Stimulated activated CD8-positive, alpha-beta memory T cell treated with anti-CD3 and anti-CD28 coated beads, Interleukin-4, amount 100 ng/mL, for 1 hour (primary cell): ENCODE measurements at places on chromosomes 2 and 18.

DNA sequence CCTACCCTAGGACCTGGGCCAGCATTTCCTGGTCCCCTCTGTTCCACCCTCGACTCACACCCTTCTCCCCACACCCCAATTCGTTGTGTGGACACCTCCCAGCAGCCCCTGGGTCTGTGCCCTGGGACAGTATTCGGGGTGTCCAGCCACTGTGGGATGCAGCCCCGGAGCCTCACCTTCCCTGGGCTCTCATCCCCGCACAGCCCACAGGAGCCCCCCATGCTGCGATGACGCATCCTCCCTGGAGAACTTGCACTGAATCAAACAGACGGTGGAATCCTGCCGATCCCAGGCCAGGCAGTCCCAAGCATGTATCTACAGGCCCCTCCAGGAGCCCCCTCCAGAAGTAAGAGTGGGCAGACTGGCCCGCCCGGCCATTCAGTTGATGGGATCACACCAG is 9.7 kb downstream of the ITM2C start:
- DNase-seq, result no peak

- DNase-seq, result no peak
Observed at GRCh38 chr2:177471990-177472389, 79.4 kb downstream of the AGPS start.

GRCh38 chr18:34795070-34795732 is 85.1 kb downstream of the DTNA start:
- DNase-seq, result no peak

- no peak for DNase-seq
Observed at GRCh38 chr18:58605027-58606020, 23.6 kb downstream of the ALPK2 start.

DNA sequence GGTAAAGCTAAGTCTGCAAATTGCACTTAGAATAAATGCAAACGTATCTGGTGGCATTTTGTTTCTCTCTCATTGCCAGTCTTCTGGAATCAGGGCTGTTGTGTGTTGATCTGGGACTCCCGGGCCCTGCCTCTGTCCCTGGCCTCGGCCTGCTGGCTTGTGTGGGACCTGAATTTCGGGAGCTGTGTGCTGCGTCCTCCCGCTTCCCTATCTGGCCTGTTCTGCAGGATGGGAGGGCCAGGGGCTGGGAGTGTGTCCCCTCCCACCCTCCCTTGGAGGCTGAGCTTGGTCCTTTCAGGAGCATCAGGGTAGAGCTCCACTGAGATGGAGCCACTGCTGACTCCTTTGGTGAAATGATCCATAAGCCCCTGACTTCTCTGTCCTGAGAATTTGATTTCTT is 118.5 kb downstream of the ACKR3 start:
- no peak for DNase-seq

GRCh38 chr18:12361770-12362378 is 15.2 kb downstream of the AFG3L2 start:
- no peak for DNase-seq

- DNase-seq, result no peak
Observed at GRCh38 chr2:159225025-159226016, 61.2 kb downstream of the WDSUB1 start.

DNA sequence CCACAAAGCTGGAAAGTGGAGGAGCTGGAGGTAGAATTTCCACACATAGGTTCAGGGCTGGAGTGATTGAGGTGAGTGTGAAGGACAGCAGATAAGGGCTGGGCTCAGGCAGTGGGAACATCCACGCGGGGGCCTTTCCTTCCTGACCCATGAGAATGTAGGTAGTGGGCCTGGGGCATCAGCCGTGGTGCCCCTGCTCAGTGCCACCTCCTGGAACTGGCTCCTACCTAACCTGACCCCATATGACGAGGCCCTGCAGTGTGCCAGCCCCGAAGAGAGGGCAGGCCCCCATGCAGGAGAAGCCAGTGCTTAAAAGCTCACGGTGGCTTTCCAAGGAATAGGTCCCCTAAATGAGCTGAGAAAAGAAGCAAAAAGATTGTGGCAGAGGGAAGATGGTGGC is 66.2 kb downstream of the HS6ST1 start:
- no peak for DNase-seq

DNA sequence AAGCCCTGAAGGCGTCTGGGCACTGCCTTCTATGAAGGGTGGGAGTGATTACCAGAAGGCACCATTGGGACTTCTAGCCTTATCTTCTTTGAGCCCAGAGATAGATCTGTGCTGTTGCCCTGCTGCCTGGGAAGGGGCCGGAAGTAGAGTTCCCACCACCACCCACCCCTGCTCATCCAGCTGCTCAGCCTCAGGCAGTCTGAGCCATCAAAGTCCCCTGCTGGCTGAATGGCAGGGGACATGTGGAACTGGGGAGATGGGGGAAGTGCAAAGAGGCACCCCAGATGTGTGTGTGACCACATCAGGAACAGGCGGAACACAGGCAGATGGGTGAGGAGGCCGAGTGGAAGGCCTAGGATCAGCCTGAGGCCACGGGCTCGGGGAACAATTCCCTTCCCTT is 3.3 kb upstream of the WNT10A start:
- DNase-seq, result no peak

- no peak for DNase-seq
Observed at GRCh38 chr2:45891719-45892424, 240.4 kb downstream of the PRKCE start.

DNA sequence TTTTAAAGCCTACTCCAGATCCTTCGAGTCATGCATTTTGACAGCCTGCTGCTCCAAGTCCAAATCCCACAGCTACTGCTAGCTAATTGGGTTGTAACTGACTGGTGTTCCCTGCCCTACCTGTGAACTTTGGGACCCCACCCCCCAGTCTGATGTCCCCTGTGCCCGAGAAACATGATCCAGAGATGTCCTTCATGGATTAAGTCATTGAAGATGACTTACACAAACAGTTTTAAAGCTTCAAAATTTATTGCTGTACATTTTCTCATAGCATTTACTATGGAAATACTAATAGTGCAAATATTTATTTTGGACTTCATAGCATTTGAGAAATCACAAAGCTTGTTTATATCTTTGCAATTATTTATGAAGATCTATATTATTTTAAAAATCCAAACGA is 73.1 kb downstream of the MBD2 start:
- DNase-seq, result no peak
